ENCODE measurements at places on chromosomes 2 and 18.
A peak's percentile ranks its signal among the peaks of the same experiment; 100 is the strongest.

- no peak for DNase-seq
Observed at GRCh38 chr2:203532957-203533658, 2.0 kb downstream of the RAPH1 start.

GRCh38 chr2:8626572-8626971 lies 55.3 kb upstream of the ID2 start:
- DNase-seq = no peak

GRCh38 chr18:68017385-68017784 lies 500.9 kb upstream of the DSEL start:
- no peak for DNase-seq

DNA sequence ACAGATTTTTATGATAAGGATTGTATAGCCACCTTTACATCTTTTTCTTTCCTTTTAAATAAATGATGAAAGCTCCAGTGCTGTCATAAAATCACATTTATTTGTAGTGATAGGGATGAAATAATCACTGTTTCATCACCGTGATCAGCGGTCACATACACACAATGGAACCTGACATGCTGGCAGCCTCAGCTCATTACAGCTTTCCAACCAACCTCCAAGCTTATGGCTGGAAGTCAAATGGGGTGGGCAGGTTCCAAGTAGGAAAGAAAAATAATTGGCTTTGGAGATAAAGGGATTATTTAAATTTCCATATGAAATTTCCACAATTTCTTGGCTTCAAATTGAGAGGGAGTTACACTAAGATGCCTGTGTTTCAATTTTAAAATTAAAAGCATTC lies 251.3 kb downstream of the PLCL1 start:
- no peak for DNase-seq

DNA sequence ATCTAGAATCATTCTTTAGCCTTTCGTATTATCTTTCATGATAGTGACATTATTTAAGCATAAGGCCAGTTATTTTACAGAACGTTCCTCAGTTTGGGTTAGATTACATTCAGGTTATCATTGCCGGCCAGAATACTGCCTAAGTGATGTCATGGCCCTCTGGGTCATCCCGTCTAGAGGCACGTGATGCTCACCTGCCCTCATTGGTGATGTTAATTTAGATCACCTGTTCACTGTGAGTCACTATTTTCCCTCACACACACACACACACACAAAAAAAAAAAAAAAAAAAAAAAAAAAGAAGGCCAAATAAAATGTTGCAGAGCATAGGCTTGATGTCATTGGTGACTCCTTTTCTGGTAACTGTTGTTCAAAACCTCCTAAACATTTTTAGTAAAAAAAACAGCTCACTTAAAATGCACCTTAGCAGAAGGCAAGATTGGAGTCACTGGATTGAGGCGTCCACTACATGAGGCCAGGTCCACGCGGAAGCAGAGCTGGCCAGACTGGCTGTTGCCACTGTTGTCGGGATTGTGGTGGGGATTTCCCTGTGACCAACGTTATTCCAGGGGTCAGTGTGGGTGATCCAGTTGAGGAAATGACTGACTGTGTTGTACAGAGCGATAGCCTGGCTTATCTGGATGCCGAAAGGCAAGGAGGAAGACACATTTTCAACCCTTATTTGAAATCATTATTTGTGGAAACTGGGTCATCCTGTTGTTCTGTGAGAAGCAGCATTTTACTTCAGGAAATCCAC lies 52.1 kb upstream of the CNGA3 start:
- DNase-seq = no peak

GRCh38 chr18:55509631-55510324 lies 78.2 kb downstream of the TCF4 start:
- no peak for DNase-seq

- no peak for DNase-seq
Observed at GRCh38 chr2:167480232-167480985, 592.1 kb downstream of the XIRP2 start.

GRCh38 chr2:46967990-46968647 lies 52.5 kb upstream of the MCFD2 start:
- DNase-seq = no peak

DNA sequence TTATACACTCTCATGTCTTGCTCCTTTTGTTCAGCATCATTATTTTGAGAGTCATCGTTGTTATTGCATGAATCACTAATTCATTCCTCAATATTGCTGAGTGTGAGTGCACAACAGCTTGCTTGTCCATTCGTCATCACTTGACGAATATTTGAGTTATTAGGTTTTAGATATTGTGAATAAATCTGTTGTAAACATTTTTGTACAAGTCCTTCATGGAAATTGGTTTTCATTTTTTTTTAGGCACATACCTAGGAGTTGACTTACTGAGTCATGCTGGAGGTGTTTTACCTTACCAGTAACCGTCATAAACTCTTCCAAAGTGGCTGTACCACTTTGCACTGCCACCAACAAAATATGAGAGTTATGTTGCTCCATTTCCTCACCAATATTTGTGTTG lies 84.2 kb upstream of the NCK2 start:
- no peak for DNase-seq

DNA sequence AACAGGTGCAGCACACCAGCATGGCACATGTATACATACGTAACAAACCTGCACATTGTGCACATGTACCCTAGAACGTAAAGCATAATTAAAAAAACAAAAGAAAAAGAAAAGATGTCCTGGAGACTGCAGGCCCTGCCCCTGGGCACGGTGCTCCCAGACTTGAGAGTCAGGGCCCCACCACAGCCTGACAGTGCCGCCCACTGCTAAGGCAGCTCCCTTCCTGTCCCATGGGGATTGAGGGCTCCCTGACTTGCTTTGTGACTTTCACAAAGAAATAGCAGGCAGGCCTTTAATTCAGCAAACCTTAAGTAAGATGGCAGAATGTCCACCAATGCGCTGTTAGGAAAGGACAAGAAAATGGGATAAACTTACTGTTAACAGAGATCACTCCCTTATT lies 116.8 kb downstream of the NDUFA10 start:
- no peak for DNase-seq

- DNase-seq = no peak
Observed at GRCh38 chr18:10332452-10332851, 122.0 kb upstream of the APCDD1 start.

DNA sequence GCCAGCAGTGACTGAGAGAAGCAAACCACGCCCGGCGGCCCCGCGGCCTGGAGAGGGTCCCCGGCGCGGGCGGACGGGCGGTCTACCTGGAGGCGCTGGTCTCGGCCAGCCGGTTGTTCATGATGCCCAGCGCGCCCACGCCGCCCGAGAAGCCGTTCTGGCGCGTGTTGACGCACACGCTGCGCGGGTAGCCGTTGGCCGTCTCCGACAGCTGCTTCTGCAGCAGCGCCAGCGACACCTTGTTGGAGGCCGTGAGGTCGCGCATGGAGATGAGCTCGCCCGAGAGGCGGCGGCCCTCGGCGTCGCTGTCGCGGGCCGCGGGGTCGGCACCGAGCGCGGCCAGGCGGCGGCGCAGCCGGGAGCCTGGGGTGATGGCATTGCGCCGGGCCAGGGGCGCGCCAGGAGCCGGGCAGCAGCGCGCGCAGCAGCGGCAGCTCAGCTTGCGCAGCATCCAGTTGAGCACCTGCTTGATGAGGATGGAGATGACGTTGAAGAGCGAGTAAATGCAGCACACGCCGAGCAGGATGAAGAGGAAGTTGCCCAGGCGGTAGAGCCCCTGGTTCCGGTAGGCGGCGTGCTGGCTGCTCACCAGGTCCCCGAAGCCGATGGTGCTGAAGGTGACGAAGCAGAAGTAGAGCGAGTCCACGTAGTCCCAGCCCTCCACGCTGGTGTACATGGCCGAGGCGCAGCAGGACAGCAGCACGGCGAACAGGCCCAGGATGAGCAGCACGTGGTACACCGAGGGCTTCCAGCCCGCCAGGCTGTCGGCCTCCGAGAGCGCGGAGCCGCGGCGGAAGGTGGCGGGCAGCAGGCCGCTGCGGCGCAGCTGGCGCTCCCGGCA lies 118.1 kb downstream of the MSH2 start:
- peak; percentile 47 for DNase-seq

GRCh38 chr2:31253356-31254131 lies 19.6 kb downstream of the EHD3 start:
- no peak for DNase-seq

DNA sequence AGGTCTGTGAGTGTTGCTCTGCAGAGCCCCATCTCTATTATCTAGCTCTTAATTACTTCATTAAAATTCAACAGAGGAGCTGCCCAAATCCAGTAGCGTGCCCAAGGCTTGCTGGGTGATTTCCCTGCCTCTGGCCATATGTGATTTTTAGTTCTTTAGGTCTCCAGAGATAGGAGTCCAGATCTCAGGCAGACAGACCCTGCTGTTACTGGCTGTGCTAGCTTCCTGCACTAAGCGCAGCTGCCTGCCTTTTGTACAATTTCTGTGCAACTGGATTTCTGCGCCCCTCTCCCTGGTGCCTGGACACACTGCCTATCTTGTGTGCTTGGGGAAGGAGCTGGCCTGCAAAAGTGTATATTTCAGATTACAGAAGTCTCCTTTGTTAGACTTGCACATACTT lies 136.5 kb downstream of the TDRD15 start:
- DNase-seq = no peak

- DNase-seq = no peak
Observed at GRCh38 chr18:69250305-69251151, 150.2 kb upstream of the DOK6 start.

GRCh38 chr18:10054366-10054765 lies 140.6 kb downstream of the VAPA start:
- DNase-seq = no peak

DNA sequence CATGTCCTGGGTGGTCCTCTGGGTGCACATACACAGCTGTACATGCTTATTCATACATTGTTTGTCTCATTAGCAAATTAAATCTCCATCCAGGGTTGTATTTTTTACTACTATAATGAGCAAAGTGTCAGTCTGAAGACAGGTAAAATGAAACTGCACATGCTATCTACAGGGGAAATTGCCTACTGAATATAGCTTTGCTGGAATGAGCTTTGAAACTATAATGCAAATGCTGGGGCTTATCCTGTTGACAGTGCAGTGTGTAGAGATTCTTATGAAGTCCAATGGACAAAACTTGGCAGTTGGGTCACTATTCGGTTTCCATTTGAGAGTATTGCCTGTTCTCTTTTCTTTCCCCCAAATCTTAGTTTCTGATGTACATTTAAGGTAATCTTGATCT lies 292.8 kb upstream of the LRP1B start:
- no peak for DNase-seq

DNA sequence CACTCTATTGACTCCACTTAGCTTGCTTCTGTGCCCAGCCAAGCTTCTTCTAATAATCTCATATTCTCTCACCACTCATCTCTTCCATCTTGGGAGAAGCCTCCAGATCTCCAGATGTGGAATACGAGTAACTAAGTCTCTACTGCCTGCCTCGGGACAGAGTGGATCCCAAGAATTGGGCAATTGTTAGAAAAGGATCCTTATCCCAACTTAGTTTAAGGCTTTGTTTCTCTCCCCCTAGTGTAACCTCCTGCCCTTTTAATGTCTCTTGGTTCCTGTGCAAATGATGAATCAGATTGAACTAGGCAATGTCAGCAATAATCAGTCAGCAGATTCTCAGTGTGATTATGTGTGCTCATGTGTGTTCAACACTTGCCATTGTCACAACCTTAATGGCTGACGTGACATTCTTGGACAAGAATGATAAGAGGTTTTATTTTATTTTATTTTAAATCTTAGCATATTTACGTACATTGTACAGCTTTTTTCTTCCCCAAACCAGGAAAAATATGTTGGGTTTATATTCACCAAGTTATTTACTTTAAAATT lies 59.7 kb downstream of the MYO3B start:
- DNase-seq = no peak

- no peak for DNase-seq
Observed at GRCh38 chr2:99988599-99988998, 153.8 kb downstream of the AFF3 start.

GRCh38 chr2:183157131-183157530 lies 32.9 kb downstream of the NUP35 start:
- no peak for DNase-seq

- no peak for DNase-seq
Observed at GRCh38 chr2:63537306-63537705, 51.0 kb downstream of the WDPCP start.

DNA sequence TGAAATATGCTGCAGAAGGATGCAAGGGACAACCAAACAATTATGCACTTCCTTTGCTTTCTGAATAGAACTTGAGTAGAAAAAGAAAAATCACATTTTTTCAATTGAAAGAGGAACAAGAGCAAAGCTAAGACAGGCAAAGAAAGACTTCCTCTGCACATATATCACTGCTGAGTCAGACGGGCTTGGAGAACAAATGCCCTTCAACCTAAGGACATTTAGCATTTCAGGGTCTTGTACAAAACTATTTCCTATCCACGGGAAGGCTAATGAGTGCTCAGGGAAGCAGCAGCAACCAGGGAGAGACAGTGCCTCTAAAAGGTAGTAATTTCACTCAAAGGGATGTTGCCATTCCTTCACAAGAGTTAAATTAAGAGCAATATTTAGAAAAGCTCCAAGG lies 570.0 kb upstream of the GCFC2 start:
- no peak for DNase-seq

- DNase-seq = no peak
Observed at GRCh38 chr2:215899141-215900074, 113.9 kb downstream of the MREG start.

DNA sequence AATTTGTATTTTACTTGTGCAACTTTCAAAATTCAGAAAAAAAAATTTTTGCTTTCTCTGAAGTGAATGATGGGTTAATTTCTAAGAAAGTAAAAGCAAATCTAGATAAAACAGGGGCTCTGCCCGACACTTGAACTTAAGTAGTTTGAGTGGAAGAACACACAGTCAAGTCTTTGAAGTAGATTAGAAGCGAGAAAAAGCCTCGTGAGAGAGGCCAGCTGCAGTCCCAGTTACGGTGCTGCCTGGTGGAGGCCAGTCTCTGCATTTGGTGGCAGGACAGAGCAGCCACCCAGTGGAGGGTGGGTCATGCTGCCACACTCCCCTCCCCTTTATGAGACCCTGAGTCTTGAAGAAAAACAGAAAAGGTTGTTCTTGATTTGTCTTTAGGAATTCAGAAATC lies 81.8 kb downstream of the INPP5D start:
- DNase-seq = no peak

DNA sequence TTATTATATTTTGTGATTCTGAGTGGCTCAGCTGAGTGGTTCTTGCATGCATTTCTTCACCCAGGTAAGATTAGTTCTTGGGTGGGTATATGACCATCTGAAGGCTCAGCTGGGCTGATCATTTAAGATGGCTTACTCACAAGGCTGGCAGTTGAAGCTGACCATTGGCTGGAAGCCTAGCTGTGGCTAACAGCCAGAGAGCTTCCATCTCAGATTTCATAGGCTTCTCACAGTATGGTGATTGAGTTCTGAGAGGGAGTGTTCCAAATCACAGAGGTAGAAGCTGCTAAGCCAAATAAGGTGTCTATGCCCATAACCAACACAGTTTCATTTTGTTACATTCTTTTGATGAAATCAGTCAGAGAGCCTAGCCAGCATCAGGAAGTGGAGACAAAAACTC lies 117.4 kb upstream of the RPRM start:
- no peak for DNase-seq
